M059J (cell line): ENCODE measurements at places on chromosomes 2 and 18. TPM values are rescaled to one million over a fixed set of nuclear protein-coding genes. Genes with fewer than 3 reads are reported as not detected.
A peak's percentile ranks its signal among the peaks of the same experiment; 100 is the strongest.

- no peak for DNase-seq
These were observed 11.0 kb upstream of the SIX3 start for GRCh38 chr2:44930274-44931197.

GRCh38 chr2:44254023-44254422 is 21.3 kb upstream of the SLC3A1 start:
- no peak for DNase-seq

- DNase-seq = no peak
These were observed 239.2 kb downstream of the RPIA start for GRCh38 chr2:88930659-88931058.

- no peak for DNase-seq
These were observed 6.8 kb upstream of the ARHGAP28 start for GRCh38 chr18:6722690-6723089.

- no peak for DNase-seq
These were observed 93.9 kb downstream of the ACVR1 start for GRCh38 chr2:157782057-157782845.

- DNase-seq = no peak
These were observed 62.0 kb downstream of the LTBP1 start for GRCh38 chr2:33008716-33009115.

- DNase-seq = peak; percentile 52
These were observed at the start of gene FKBP1B for GRCh38 chr2:24049485-24050021. FKBP1B (plus strand) TSS chr2:24049741; CDS start chr2:24049850, 109 bp downstream.

DNA sequence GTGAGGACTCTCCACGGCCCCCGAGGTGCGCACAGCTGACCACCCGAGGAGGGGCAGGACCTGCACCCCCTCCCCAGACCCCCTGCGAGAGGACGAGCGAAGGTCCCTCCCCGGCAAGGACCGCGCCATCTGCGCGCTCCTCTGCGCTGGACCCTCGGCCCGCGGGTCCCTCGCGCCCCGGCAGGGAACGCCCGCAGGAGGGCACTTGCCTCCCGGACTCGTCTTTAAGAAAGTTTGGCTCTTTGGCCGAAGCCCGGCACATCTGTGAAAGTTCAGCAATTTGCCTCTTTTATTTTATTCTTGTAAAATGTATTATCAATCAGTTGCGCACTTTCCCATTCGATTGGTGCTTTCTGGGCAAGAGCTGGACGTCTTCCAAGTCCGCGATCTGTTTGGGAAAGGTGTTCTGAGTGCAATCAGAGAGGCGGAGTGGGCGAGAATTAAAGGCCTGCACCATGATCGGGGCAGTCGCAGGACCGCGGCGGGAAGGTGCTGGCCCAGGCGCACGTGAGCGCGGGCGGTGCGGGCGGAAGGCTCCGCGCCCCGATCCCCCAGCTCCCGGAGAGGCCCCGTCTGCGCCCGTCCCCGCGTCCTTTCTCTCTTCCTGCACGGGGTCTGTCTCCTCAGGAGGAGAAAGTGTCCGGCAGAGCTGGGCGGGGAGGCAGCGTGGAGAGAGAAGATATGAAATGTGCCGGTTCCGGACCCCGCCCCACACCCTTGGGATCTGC is 1.6 kb upstream of the ALKAL2 start:
- peak; percentile 14 for DNase-seq

Gene CCL20
- total RNA-seq = not detected in 2 replicates

Gene ABHD3
- 38.2 and 45.6 TPM in 2 replicates for total RNA-seq
